Cardiac muscle cell (in vitro differentiated cells and primary cell): ENCODE measurements at places on chromosomes 3 and 15. TPM values are rescaled to one million over a fixed set of nuclear protein-coding genes. Genes with fewer than 3 reads are reported as not detected.
A peak's percentile ranks its signal among the peaks of the same experiment; 100 is the strongest.

RAB5A gene
- 40.7 and 55.7 TPM in 2 replicates for total RNA-seq

MUSTN1 gene
- 1.9 TPM in 1 of 2 replicates, not detected in the other for total RNA-seq

RBM15B gene
- 44.1 and 55.8 TPM in 2 replicates for total RNA-seq

RHOV gene
- total RNA-seq, result 0.35 and 1.2 TPM in 2 replicates

LEKR1 gene
- total RNA-seq, result 0.42 and 0.77 TPM in 2 replicates

SEMA6D gene
- 71.3 and 90.6 TPM in 2 replicates for total RNA-seq

TLR9 gene
- 0.15 TPM in 1 of 2 replicates, not detected in the other for total RNA-seq

CCR3 gene
- not detected in 2 replicates for total RNA-seq

DNA sequence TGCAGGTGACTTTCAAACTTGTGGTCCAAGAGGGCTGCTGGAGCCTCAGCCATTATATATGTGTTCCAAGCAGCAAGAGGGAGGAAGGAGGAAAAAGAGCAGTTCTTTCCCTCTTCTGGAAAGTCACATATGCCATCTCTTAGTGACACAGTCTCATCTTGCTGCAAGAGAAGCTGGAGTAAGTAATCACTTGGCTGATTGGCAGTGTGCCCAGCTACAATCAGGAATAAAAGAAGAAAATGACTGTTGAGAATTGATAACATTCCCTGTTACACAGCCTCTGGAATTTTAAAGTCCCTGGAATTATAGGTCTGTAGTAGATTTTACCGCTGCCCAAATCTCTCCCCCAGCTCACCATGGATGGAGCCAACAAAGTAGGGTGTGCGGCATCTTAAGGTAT lies 31.4 kb upstream of the LYZL4 start:
- no peak overlapping the region for H3K27ac ChIP-seq
- no peaks in the 10 kb centered on the region for H3K27me3 ChIP-seq
- H3K4me1 ChIP-seq, result no peaks in the 10 kb centered on the region
- DNase-seq, result no peak

- no peak for DNase-seq
- H3K36me3 ChIP-seq, result no peaks in the 10 kb centered on the region
- H3K4me3 ChIP-seq, result peak overlapping the region; percentile 79
- no peaks in the 10 kb centered on the region for H3K4me1 ChIP-seq
- no peak overlapping the region for H3K27ac ChIP-seq
Observed at GRCh38 chr3:158109295-158109803, 540 bp upstream of the RSRC1 start.

DNA sequence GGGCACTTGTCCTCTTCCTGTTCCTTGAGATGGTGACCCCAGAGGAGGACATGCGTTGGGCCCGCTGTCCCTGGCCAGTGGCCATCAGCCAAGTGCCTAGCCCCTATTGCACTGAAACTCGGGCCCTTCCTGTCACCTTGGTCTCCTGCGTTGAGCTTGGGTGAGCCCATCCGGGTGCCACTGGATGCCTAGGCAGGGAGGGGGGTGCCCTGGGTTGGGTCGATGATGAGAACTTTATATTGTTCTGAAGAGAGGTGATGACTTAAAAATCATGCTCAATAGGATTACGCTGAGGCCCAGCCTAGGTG lies 221.8 kb downstream of the SNRPN start:
- no peak for DNase-seq
- H3K27ac ChIP-seq, result no peak overlapping the region
- H3K4me3 ChIP-seq, result no peak overlapping the region
- no peaks in the 10 kb centered on the region for H3K36me3 ChIP-seq
- no peaks in the 10 kb centered on the region for H3K27me3 ChIP-seq
